ENCODE measurements at places on chromosomes 2 and 18.
A peak's percentile ranks its signal among the peaks of the same experiment; 100 is the strongest.

DNA sequence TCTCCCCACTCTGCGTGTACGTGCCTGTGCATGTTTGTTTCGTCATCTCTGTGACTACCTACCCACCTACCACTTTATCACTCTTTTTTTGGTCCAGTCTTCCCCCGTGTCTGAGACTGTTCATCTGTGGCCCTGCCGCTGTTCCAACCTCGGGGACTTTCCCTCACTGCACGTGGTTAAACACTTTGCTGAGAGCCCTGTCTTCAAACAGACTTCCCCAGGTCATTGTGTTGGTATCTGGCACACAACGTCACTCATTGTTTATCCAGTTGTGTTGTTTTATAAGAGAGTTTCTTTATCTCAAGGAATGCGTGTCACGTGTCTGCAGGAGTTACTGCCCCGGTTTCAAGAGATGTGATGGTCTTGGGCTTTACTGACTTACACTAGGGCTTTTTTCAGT lies 262.0 kb upstream of the RASGRP3 start:
- no peak for DNase-seq

DNA sequence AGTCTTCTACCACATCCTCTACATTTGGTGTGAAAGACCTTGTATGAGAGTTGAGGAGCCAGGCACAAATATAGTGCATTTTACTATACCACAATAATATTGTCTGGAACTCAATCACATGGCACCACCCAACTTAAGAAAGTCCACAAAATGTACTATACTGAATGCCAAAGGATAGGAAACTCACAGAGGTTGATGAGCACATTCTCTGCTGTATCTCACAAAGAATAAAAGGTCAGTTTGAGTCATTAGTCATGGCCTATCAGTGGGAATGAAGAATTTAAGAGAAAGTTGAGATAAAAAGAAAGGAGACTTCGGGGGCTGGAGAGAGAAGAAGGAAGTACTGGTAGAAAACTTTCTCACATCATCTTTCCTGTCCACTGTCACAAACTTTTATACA lies 134.3 kb downstream of the RDH14 start:
- DNase-seq = no peak

DNA sequence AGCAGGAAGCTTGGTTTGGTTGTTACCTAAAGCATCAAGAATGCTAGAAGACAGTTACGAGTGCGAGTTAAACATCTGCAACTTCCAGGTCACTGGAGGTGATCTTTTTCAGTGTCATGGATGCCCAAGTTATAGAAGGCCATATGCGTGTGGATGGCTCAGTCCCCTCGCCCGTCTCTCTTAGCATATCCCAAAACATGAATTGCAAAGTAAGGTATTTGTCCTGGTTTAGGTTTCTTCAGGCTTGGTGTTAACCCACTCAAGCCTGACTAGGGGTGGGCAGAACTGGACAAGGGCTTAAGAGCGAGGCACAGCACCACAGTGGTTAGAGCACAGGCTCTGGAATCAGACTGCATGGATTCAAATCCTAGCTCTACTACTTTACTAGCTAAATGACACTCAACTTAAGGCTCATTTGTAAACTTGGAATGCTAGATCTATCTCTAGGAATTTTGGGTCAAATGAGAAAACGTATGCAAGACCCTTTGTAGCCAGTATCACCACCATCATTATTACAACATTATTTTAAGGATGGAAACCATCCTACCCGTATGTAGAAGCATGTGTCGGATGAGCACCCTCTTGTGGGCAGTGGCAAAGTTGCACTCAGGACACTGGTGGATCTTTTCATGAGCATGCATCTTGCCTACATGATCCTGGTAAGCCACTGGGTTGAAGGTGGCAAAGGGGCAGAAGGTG lies 11.2 kb downstream of the ZNF142 start:
- peak; percentile 26 for DNase-seq

GRCh38 chr2:238873841-238874240 lies 26.0 kb downstream of the TWIST2 start:
- no peak for DNase-seq

DNA sequence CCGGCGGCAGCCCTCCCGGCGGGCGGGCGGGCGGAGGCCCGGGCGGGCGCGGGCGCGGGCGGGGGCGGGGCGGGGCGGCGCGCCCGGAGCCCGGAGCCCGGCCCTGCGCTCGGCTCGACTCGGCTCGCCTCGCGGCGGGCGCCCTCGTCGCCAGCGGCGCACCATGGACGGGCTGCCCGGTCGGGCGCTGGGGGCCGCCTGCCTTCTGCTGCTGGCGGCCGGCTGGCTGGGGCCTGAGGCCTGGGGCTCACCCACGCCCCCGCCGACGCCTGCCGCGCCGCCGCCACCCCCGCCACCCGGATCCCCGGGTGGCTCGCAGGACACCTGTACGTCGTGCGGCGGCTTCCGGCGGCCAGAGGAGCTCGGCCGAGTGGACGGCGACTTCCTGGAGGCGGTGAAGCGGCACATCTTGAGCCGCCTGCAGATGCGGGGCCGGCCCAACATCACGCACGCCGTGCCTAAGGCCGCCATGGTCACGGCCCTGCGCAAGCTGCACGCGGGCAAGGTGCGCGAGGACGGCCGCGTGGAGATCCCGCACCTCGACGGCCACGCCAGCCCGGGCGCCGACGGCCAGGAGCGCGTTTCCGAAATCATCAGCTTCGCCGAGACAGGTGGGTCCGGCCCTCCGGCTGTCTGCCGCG lies at the start of gene INHBB:
Gene INHBB, plus strand, starts transcription at position 111 of the 641 bp plus-strand sequence. Its CDS starts 53 bp downstream, at position 164.
- no peak for DNase-seq

DNA sequence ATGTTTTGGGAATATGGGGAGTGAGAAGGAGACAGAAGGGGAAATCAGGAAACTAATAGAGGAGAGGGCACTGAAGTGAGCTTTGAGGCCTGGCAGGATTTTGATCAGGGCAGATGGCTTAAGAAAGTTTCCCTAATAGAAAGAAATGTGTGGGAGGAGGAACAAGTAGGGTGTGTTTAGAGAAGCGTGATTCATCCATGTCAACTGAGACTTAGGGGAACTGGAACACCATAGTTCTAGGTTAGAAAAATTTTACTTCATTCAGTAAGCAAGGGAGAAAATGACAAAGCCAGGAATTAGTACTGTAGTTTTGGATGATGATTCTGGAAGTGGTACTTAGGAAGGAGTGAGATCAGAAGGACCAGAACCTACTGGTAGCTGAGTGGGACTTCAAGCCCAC lies 296.0 kb downstream of the PLCL1 start:
- no peak for DNase-seq

- DNase-seq = no peak
Observed at GRCh38 chr2:79200762-79201161, 41.2 kb upstream of the REG3A start.

GRCh38 chr2:67865917-67866316 lies 196.9 kb downstream of the C1D start:
- DNase-seq = no peak

DNA sequence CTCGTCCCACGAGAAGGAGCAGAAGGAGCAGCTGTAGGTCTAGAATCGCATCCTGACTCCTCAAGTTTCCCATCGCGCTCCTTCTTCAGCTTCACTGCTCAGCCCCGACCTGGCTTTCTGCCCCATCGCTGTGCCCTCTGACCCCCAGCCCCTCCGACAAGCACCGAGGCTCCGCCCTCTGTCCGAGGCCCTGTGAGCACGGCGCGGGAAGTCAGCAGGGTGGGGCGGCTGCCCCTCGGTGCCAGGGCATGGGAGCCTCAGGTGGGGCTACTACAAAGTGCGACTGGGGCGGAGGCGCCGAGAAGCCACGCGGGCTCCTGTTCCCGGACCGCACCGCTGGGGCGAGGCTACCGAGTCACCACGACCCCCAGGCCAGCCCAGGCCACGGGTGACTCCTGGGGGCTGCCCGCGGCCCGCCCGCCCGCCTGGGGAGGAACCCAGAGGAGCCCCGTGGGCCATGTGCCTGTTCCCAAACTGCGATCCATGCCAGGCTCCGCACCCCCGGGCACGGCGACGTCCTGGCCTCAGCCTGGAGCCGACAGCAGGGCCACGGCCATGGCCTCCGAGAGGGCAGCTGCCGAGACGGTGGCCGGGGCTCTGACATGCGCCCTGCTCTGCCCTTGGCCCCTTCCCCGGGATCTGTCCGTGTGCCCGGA lies 36.6 kb upstream of the ID2 start:
- DNase-seq = no peak

DNA sequence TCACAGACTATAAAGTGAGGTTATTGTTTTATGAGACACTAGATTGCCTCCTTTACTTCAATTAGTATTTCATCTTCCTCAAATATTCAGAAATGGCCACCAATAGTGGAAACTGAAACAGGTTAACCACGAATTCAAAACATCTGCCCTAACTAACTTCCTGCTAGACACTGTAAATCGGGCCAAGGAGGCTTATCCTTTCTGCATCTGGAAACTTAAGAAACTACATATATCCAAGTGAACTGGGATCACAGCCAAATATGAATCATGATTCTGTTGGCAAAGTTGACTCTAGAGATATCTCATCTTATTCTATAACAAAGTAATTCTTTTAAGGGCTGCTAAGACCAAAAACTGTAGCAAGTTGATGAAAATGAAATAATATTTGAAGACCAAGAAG lies 136.6 kb upstream of the ZC3H15 start:
- peak; percentile 76 for DNase-seq

DNA sequence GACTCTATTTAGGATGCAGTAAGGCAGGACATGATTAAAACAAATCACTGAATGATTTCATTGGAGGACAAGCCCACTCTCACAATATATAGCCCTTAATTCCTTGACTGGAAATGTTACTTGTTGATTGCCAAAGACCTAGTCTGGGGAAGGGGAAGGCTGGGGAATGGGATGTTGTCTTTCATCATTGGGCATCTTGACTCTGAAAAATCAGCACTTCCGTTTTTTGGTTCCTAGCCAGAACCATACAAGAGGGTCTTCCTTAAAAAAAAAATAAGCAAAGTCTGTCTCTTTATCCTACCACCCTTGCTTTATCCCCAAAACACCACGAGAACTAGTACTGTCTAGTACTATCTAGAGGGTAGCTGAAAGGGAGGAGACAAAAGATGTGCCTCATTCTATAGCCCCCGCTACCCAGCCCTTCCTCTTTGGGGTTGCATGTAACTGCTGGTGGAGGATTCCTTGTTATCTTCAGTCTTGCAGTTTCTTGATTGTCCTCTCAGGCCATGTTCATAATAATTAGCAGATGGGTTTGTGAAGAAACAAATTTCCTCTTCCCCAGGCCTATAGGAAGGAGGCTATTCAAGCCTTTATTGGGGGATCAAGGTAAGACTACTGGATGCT lies 55.8 kb downstream of the NEMP2 start:
- DNase-seq = no peak

DNA sequence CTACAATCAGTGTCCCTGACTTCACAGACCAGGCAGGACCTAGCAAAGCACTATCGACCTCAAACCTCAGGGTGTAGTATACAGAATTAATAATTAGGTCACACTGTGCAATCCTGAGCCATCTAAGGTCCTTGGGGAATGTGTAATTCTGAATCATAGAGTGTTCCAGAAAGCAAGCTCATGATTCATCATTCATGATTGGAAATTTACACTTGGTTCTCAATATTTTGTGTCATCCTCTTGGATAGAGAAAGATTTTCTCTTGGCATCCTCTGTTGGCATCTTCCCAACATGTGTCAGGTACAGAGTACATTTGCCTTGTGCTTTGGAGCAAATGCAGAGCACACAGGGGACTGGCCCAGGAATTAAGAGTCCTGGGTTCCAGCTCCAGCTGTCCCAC lies 245.0 kb upstream of the NT5C1B start:
- DNase-seq = no peak

- DNase-seq = no peak
Observed at GRCh38 chr18:68121826-68122225, 593.1 kb downstream of the TMX3 start.

GRCh38 chr2:144796936-144797335 lies 277.0 kb upstream of the ZEB2 start:
- DNase-seq = no peak

- DNase-seq = no peak
Observed at GRCh38 chr18:23971666-23972230, 42.8 kb upstream of the TTC39C start.

DNA sequence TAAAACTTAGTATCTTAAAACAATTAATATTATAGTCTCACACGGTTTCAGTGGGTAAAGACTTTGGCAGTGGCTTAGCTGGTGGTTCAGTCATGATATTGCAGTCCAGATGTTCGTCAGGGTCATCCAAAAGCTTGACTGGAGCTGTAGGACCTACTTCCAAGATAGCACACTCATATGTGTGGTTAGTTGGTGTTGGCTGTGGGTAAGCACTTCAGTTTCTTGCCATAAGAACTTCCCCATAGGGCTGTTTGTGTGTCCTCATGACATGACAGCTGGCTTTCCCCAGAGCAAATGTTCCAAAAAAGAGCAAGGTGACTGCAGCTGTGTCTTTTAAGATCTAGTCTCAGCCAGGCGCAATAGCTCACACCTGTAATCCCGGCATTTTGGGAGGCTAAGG lies 48.5 kb upstream of the EPC2 start:
- no peak for DNase-seq

DNA sequence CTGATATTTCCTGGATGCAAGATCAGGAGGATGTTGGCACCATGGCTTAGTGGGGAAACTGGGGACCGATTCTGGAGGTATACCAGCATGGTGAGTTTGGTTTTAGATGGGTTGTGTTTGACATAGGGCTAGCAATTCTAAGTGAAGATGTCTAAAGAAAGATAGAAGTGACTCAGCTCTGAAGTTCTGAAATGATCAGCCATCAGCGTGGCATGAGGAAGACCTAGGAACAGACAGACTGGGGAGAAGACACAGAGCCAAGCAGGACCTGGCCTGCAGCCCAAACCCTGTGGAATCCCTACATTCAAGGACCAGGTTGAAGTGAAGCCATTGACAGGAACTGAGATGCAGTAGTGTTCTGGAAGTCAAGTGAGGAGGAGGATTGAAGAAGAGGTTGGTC lies 39.8 kb downstream of the HRH4 start:
- DNase-seq = no peak

- no peak for DNase-seq
Observed at GRCh38 chr2:135662088-135662487, 79.6 kb upstream of the UBXN4 start.

GRCh38 chr2:67845621-67846369 lies 217.0 kb downstream of the C1D start:
- DNase-seq = no peak

DNA sequence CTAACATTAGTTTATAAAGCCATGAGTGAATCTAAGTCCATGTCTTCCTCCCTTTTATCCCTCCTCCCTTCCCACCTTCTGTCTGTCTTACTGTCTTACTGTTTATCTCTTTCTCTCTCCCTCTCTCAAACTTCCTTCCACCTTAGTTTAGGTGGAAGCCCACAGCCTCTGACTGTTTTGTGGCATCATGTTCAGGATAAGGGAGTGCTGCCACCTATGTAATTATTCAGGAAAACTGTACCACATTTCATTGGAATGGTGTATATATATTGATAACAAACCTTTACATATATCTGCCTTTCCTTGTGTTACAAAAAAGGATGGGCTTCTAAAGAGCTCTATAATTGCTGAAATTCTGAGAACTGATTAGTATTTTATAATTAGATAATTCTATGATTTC lies 48.7 kb downstream of the NETO1 start:
- DNase-seq = no peak

DNA sequence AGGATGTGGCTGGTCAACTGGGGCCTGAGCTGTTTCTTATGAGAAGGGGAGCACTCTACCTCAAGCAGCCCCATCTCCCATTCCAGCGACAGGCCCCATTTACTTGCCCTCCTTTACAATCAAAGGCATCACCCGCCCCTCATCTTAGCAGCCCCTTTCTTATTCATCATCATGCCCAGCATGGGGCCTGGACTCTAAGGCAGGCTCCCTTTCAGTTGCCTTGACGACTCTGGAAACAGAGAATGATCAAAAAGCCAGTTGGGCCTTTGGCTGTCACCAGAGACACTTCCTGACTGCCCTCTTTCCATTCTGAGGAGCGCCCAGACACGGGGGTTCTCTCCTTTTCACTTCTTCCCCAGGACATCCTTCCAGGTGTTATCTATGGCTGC lies 11.2 kb downstream of the CELF4 start:
- DNase-seq = no peak
